ENCODE measurements at places on chromosomes 2 and 18. TPM values are rescaled to one million over a fixed set of nuclear protein-coding genes. Genes with fewer than 3 reads are reported as not detected.

COL4A3 gene
- total RNA-seq, result not detected

GULP1 gene
- not detected for total RNA-seq

FSHR gene
- not detected for total RNA-seq

IL1RN gene
- total RNA-seq, result 0.70 TPM

DIPK1C gene
- total RNA-seq, result not detected

NGEF gene
- total RNA-seq, result not detected

GALNT13 gene
- total RNA-seq, result 0.18 TPM

EFEMP1 gene
- total RNA-seq, result not detected

RNF138 gene
- 74.5 TPM for total RNA-seq

HNMT gene
- not detected for total RNA-seq

VWA3B gene
- total RNA-seq, result not detected

NTSR2 gene
- not detected for total RNA-seq

FAM110C gene
- 3.3 TPM for total RNA-seq

RDH14 gene
- 11.5 TPM for total RNA-seq

LRP1B gene
- total RNA-seq, result not detected

FAM237A gene
- total RNA-seq, result not detected

SH2D6 gene
- 0.52 TPM for total RNA-seq

MOGAT1 gene
- total RNA-seq, result not detected

KIF1A gene
- 0.41 TPM for total RNA-seq

Measured in T-helper 2 cell treated with Interferon-gamma antibody and Interleukin-4, amounts not matched to agents 100 ng/mL and 5 ng/mL, for 36 hours (primary cell).